ENCODE measurements at places on chromosomes 3 and 15.
A peak's percentile ranks its signal among the peaks of the same experiment; 100 is the strongest.

GRCh38 chr3:4813909-4814304 lies 165.3 kb upstream of the BHLHE40 start:
- DNase-seq, result no peak

DNA sequence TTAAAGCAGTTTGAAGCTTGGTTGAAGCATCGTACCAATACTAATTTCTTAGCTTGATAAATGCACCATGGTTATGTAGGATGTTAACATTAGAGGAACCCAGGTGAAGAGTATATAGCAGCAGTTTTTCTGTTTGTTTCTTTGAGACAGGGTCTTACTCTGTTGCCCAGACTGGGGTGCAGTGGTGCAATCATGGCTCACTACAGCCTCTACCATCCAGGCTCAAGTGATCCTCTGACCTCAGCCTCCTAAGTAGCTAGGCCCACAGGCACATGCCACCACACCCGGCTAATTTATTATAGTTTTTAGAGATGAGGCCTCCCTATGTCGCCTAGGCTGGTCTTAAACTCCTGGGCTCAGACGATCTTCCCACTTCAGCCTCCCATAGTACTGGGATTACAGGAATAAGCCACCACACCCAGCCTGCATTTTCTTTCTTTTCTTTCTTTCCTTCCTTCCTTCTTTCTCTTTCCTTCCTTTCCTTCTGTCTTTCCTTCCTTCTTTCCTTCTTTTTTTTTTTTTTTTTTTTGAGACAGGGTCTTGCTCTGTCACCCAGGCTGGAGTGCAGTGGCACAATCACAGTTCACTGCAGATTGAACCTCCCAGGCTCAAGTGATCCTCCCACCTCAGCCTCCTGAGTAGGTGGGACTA lies 6.1 kb downstream of the PEAK1 start:
- no peak for DNase-seq

- peak; percentile 58 for DNase-seq
Measured at GRCh38 chr3:146550743-146551510, 6.5 kb upstream of the PLSCR1 start.

DNA sequence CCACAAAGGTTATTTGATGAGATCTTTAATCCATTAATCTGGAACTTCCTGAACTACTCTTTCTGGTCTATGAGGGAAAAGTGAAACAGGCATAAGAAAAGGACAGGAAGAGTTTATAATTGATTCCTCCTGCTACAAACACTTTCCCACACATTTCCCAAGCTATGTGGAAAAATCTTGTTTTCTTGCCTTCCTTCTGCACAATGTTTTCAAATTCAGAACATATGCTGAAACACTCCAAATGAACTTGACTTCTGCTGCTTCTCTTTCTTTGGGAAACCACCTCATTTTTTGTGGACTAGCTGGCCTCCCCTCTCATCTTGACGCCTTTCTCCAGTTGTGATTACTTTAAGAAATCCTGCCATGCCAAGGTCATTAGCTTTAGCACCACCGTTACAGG lies 100.7 kb upstream of the PTPRG start:
- DNase-seq, result no peak

DNA sequence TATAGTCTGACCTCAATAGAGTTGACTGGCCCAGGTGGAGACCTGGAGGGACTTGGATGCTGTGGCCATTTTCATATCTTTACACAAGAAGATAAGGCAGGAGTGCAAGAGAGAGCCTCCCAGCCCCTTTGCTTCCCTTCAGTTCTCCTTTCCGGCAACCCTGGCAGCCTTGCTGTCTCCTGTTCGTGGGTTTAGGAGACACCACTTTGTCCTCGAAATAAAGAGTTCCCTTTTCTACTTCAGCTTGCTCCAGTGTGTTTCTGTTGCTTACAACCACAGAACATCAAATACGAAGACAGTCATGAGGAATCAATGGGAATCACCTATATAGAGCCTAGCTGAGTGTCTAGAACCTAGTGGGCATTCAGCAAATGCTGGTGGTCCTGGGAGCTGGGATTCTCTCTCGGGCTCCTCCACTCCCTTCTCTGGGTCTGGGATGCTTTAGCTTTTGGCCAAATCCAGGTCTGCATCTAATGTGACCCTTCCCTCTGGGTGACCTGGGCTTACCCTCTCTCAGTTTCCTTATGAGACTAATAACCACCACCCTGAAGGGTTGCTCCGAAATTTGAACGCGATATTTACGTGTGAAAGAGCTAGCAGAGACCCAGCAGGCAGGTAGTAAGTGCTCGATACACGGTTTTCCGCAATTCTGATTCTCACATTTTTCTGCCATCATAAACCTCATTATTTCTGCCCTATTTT lies 44.5 kb downstream of the PCSK6 start:
- no peak for DNase-seq

DNA sequence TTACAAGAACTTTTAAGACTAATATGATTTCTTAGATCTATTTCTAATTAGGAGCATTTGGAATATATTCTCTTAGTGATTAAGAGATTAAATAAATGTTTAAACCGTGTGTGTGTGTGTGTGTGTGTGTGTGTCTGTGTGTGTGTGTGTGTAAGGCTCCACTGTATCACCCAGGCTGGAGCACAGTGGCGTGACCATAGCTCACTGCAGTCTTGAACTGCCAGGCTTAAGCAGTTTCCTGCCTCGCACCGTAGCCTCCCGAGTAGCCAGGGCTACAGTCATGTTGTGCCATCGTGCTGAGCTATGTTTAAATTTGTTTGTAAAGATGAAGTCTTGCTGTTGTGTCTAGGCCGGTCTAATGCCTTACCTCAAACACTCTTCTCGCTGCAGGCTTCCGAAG lies 109.4 kb downstream of the KLHL25 start:
- DNase-seq, result no peak

GRCh38 chr3:115876876-115877614 lies 253.7 kb downstream of the GAP43 start:
- no peak for DNase-seq

DNA sequence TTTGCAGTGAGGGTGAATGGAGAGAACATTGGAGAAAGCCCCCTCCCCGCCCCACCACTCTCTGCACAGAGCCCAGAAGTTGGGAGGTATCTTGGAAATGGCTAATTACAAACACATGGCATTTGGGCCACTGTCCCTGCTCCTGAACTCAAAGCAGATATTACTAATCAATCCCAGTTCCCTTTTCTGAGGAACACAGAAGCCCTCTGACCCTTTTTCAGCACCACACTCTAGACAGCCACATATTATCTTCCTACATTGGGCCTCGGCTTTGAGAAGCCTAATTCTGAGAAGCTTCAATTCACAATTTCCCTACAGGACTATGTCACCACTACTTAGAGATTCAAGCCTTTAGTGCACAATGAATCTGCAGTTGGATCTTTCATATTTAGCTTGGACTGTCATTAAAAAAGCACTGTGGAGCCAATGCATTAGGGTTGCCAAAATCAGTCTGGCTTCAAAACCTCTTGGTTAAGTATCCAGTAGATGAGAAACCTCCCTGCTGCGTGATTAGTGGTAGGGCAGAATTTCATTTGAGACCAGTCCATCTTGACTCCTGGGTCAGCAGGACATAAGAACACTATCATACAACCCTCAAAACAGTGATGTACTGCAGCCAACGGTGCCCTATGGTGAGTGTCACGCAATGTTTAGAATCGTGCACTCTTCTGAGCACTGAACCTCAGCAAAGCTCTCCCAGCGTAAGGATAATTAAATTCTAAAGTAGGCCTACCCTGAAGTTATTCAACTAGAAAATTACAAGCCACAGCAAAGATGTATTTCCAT lies 26.1 kb downstream of the MGLL start:
- DNase-seq, result no peak

DNA sequence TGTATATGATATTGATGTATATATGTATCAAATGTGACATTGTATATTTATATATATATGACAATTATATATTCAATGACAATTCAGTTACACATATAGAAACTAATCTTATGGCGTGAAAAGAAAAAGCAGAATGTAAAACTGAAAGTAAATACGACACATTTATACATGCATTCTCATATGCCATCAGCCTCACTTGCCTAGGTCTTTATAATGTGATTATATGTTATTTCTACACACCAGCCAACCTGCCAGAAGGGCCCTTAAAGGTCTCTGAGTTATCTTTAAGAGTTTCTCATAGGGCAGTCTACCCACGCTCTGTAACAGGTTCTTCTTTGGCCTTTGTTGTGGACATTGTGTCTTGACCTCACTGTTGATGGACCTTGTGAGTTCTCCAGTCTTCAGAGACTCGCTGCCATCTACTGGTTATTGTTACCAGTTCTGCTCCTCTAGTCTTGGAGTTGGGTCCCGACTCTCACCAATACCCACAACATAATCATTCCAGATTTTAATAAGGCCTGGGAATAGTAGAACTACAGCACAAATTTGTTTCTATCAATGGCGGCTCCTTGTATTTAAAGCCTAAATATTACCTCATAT lies 371.5 kb upstream of the GOLIM4 start:
- no peak for DNase-seq

DNA sequence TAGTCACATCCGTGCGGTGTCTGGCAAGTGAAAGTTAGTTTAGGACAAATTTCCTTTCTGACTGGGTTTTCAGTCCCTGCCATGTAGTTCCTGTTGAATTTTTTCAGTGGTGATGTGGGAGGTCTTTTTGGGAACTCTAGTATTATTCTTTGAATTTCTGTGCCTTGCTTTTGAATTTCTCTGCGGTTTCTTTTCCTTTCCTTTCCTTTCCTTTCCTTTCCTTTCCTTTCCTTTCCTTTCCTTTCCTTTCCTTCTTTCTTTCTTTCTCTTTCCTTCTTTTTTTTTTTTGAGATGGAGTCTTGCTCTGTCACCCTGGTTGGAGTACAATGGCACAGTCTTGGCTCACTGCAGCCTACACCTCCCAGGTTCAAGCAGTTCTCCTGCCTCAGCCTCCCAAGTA lies 88.2 kb downstream of the CGNL1 start:
- DNase-seq, result no peak

GRCh38 chr3:15055019-15055557 lies 10.0 kb downstream of the MRPS25 start:
- peak; percentile 63 for DNase-seq

GRCh38 chr3:122727766-122728165 lies 47.1 kb downstream of the PARP14 start:
- DNase-seq, result no peak

DNA sequence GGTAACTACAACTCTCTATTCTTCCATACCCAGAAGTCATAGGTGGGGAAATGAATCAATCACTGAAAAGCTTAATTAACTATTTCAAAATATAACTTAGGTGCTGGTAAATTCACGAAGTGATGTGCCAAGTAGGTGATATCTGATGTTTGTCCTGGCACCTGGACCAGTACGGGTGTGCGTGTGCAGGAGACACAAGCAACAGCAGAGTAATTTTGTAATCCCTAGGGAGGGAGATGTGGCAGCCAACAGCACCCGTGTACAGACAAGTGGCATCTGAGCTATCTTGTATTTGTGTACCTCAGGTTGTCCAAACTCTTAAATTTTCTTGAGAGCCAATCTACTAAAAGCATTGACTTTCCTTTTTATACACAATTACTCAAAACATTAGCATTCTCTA lies 22.8 kb downstream of the USF3 start:
- DNase-seq, result no peak

- no peak for DNase-seq
Measured at GRCh38 chr3:109713288-109713687, 375.9 kb upstream of the DPPA4 start.

DNA sequence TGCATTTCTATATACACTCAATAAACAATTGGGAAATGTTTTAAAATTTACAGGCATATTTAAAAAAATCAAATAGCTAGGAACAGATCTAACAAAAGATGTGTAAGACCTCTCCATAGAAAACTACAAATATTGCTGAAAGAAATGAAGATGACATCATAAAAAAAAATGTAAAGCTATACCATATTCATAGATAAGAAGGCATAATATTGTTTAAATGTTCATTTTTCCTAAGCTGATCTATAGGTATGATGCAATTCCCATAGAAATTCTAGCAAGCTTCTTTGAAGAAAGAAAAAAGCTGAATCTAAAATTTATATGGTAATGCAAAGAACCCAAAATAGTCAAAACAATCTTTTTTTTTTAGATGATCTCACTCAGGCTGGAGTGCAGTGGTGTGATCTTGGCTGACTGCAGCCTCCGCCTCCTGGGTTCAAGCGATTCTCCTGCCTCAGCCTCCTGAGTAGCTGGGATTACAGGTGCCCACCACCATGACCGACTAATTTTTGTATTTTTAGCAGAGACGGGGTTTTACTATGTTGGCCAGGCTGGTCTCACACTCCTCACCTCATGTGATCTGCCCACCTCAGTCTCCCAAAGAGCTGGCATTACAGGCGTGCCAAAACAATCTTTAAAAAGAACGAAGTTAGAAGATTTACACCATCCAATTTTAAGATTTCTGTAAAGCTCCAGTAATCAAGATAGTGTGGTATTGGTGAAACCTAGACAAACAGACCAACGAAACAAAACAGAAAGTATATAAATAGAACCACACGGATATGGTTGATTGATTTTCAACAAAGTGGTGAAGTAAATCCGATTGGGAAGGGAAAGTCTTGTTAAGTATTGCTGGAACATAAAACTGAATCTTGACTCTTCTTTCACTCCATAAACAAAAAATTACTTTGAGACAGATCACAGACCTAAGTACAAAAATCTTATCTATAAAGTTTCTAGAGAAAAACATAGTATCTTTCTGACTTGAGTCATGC lies 6.3 kb upstream of the BHLHE40 start:
- no peak for DNase-seq

GRCh38 chr3:86175051-86175536 lies 815.9 kb downstream of the VGLL3 start:
- no peak for DNase-seq

- no peak for DNase-seq
Measured at GRCh38 chr15:69011641-69012040, 2.9 kb upstream of the NOX5 start.

DNA sequence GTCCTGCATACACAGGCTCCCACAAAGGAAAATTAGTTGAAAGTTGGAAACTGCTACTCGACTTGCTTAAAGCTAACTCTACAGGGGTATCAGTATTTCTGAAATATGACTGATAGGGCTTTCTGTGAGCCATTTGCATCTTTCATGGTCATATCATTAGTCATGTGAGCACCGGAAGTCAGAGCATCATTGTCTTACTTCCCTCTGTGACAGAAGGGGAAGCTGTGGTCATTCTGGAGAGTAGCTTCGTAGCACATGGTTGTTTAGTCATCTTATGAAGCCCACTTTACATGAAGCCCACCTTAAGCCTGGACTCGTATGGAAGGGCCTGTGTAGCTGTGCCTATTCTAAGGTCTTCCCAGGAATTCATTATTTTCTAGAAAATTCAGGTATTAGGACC lies 69.0 kb downstream of the COL6A5 start:
- no peak for DNase-seq

DNA sequence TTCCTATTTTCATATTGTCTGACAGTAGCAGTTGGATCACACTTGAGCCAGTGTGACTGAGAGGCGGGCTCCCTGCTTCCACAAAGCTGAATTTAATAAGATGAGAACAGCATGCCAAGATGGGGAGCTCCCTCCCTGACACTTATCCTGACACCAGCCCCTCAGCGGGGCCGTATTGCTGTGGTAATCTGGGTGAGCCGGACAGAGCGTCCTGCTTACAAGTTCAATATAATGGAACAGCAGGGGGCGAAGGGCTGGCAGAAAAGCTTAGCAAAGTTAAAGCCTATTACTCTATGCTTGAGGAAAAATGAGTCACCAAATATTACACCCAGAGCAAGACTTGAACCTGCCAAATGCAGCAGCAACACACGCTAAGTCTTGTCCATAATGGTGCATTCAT lies 163.8 kb upstream of the CMC1 start:
- DNase-seq, result no peak

Measured in activated CD4-positive, alpha-beta T cell treated with anti-CD3 and anti-CD28 coated beads, Interleukin-2, amount 50 U/mL, for 16 hours (primary cell).